Activated CD4-positive, alpha-beta memory T cell treated with anti-CD3 and anti-CD28 coated beads for 36 hours (primary cell): ENCODE measurements at places on chromosomes 13 and 19. TPM values are rescaled to one million over a fixed set of nuclear protein-coding genes. Genes with fewer than 3 reads are reported as not detected.

GTF2F2 gene
- total RNA-seq = 25.4 TPM

HS6ST3 gene
- not detected for total RNA-seq

KIR2DL4 gene
- not detected for total RNA-seq

GRIK5 gene
- total RNA-seq = 0.73 TPM

FAM216B gene
- total RNA-seq = not detected

C19orf38 gene
- total RNA-seq = 1.4 TPM

SLC25A42 gene
- 12.2 TPM for total RNA-seq

SIGLEC12 gene
- total RNA-seq = 0.22 TPM

ADAT3 gene
- total RNA-seq = 5.7 TPM

SHISA7 gene
- not detected for total RNA-seq

RINL gene
- total RNA-seq = 100.0 TPM

ACP7 gene
- total RNA-seq = 0.15 TPM

CILP2 gene
- 0.50 TPM for total RNA-seq

ZNF610 gene
- total RNA-seq = 1.7 TPM

ADAMTSL5 gene
- total RNA-seq = 1.9 TPM

HSH2D gene
- 26.1 TPM for total RNA-seq

LYPD4 gene
- total RNA-seq = not detected

CDX2 gene
- total RNA-seq = not detected

TJP3 gene
- 3.7 TPM for total RNA-seq

MRPS31 gene
- 35.6 TPM for total RNA-seq

SCEL gene
- total RNA-seq = not detected

PRR20D gene
- not detected for total RNA-seq

ZNF726 gene
- total RNA-seq = 17.3 TPM

SIGLEC5 gene
- total RNA-seq = not detected

FAM124A gene
- 0.24 TPM for total RNA-seq

CEACAM7 gene
- not detected for total RNA-seq

CCL25 gene
- not detected for total RNA-seq

SHD gene
- not detected for total RNA-seq

HSPB6 gene
- 0.36 TPM for total RNA-seq

ETV2 gene
- total RNA-seq = 0.70 TPM

NANOS3 gene
- total RNA-seq = 2.7 TPM

KANK2 gene
- total RNA-seq = 2.0 TPM
